Upper lobe of left lung (tissue), 6 donors: ENCODE measurements at places on chromosomes 5 and 9. TPM values are rescaled to one million over a fixed set of nuclear protein-coding genes. Genes with fewer than 3 reads are reported as not detected.

GRCh38 chr9:124001866-124002525, 9.6 kb upstream of the LHX2 start:
- no peak overlapping the region for H3K27ac ChIP-seq
- H3K36me3 ChIP-seq, result no peaks in the 10 kb centered on the region
- peaks cover 22% of the 10 kb centered on the region for H3K4me1 ChIP-seq
- H3K27me3 ChIP-seq, result peaks cover 2% of the 10 kb centered on the region

DNA sequence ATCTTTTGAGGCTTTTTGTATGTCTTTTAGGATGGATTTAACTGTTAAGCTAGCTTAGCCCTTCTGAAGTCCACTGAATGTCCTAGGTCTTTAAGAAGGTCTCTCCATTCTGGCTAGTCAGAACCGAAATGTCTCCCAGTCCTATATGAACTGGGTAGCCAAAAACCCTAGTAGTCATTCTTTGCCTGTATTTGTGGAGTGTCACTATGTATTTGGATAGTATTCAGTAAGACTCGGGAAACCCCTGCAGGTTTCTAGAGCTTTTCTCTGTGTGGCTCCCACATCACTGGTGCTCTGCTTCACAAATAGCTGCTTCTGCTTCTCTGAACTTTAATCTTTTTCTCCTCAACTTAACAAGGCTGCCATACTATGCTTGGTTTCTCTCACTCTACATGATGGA, 68.0 kb downstream of the RIC1 start:
- no peak for DNase-seq
- peaks cover 4% of the 10 kb centered on the region for H3K4me1 ChIP-seq
- H3K4me3 ChIP-seq, result no peak overlapping the region
- no peak overlapping the region for H3K27ac ChIP-seq
- H3K36me3 ChIP-seq, result no peaks in the 10 kb centered on the region

TBC1D2 gene
- 79.0 TPM for total RNA-seq

BARHL1 gene
- not detected for total RNA-seq

PITX1 gene
- 0.34 TPM for total RNA-seq

- H3K4me3 ChIP-seq, result no peak overlapping the region
- H3K27ac ChIP-seq, result peak overlapping the region; percentile 59
- no peak for DNase-seq
- H3K4me1 ChIP-seq, result no peaks in the 10 kb centered on the region
- no peaks in the 10 kb centered on the region for H3K36me3 ChIP-seq
These were observed 297.1 kb upstream of the CD180 start for GRCh38 chr5:67493676-67494075.

DNA sequence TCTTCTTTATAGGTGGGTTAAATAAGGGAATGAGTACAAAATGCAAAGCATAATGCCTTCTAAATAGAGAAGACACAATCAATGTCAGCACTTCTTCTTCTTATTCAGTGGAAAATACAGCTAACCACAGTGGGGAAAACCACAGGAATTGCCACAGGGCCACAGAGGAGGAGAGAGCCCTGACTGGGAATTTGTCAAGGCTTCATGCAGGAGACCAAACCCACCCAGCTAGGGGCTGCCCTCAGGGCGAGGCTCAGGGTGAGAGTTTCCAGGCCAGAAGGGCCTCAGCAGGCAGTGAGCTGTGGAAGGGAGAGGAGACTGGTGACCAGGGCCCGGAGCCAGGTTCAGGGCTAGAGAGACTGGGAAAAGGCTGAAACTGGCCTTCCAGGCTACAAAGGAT, 279.1 kb downstream of the MSX2 start:
- no peaks in the 10 kb centered on the region for H3K36me3 ChIP-seq
- H3K4me3 ChIP-seq, result no peak overlapping the region

GRCh38 chr5:173984218-173984617, 4.8 kb upstream of the C5orf47 start:
- DNase-seq, result no peak
- no peak overlapping the region for H3K4me3 ChIP-seq
- no peak overlapping the region for H3K27ac ChIP-seq
- H3K4me1 ChIP-seq, result no peaks in the 10 kb centered on the region
- H3K27me3 ChIP-seq, result no peaks in the 10 kb centered on the region

- peaks cover 4% of the 10 kb centered on the region for H3K4me1 ChIP-seq
- no peak overlapping the region for H3K27ac ChIP-seq
These were observed 71.3 kb downstream of the GLIS3 start for GRCh38 chr9:4228606-4229005.

DDX4 gene
- not detected for total RNA-seq

KCNN2 gene
- 0.55 TPM for total RNA-seq

NR2F1-AS1 gene
- 19.9 TPM for total RNA-seq

DNA sequence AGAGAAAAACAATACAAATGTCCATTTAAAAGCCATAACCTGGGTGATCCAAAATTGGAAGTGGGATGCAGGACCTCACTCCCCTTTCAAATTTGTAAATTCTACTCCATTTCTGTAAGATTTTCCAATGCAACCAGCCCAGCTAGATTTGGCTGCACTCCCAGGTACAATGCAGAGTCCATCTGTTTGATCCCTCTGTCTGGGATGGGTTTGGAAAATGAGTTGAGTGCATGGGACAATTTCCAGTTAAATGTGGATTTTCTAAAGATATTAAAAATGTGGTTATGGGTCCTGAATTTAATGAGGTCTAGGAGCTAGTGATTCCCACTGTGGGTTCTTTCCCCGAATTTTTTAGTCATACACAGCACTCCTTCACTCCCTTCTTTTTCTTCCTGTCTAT, 104.0 kb upstream of the ATP10B start:
- no peaks in the 10 kb centered on the region for H3K36me3 ChIP-seq
- no peak for DNase-seq
- no peaks in the 10 kb centered on the region for H3K27me3 ChIP-seq
- no peak overlapping the region for H3K27ac ChIP-seq
- H3K4me3 ChIP-seq, result no peak overlapping the region

DNA sequence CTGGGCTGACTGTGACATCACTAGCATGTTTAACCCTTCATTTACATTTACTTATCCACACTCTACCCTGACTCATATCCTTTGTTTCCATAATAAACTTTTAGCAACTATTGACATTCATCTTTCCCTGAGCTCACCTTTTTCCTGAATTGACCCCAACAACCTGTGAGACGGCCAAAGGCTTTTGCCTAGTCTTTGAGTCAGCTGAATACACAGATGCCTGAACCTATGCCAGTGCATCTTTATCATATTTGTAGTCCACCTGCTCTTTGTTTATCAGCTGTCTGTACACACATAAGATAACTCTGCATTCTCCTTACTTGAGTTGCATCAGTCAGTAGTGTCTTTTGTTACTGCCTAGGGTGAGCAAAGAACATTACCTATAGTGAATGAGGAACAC, 128.5 kb upstream of the HMHB1 start:
- H3K27ac ChIP-seq, result no peak overlapping the region
- no peaks in the 10 kb centered on the region for H3K27me3 ChIP-seq
- H3K4me1 ChIP-seq, result no peaks in the 10 kb centered on the region
- no peaks in the 10 kb centered on the region for H3K36me3 ChIP-seq
